Type B pancreatic cell (in vitro differentiated cells): ENCODE measurements at places on chromosomes 2 and 18. TPM values are rescaled to one million over a fixed set of nuclear protein-coding genes. Genes with fewer than 3 reads are reported as not detected.

GRCh38 chr2:2735041-2735440 is 404.0 kb upstream of the MYT1L start:
- no peak for DNase-seq

GRCh38 chr2:127771756-127772155 is 39.2 kb downstream of the WDR33 start:
- no peak for DNase-seq

DNA sequence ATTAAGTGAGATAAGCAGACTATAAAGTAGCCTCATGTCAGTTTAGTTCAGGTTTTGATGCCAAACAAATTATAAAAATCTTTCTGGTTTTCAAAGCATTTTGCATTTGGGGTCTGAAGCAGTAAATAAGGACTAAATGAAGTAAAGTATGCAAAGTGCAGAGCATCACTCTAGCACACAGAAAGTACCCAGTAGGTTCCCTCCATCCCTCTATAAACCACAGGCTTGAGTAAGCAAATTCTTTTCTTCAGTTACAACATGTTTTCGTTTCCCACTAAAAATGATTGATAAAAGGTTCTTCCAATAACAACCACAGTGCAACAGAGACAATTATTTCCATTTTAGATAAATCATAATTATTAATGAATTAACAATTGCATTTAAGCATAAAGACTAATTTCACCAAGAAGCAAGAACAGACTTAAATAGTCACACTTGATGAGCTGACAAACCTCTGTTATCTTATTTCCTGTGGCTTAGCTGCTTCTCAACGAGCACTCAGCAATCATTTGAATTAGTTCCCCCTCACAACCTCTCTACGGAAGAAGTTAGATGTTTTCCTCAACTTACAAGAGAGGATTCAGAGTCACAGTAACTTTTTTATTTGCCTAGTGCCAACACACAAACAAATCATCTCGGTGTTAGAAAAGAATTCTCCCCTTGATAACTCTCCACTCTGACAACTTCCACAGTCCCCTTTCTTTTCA is 249.8 kb downstream of the NBAS start:
- no peak for DNase-seq

DNA sequence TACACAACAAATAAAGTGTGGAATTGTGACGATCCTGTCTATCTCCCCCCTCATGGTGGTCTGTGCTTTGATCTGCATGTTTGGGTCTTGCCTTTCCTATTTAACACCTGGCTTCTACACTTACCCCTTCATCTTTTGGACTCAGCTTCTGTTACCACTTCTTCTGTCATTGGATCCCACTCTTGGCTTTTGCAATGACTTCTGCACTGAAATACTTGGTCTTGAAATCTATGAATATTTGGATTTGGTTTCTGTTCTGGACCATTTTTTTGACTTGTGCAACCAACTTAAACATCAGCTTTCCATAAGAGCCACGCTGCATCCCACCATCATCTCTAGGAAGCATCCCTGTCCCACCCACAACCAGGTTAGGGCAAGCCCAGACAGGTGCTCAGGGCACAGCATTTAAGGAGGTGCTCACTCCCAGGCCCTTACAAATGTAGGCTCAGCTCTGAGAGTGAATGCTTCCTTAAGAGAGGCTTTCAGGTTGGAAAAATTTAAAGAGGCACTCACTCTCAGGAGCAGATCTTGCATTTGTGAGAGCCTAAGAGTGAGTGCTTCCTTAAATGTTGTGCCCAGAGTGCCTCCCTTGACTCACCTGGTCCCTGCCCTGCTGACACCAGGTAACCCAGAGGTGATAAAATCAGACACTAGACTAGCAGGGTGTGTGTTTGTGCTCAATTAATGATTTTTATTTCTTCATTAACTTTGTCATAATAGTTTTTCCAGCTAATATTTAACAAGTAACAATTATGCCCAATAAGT is 124.5 kb upstream of the SH3BP4 start:
- no peak for DNase-seq

GRCh38 chr2:195600778-195601177 is 56.2 kb upstream of the SLC39A10 start:
- no peak for DNase-seq

DNA sequence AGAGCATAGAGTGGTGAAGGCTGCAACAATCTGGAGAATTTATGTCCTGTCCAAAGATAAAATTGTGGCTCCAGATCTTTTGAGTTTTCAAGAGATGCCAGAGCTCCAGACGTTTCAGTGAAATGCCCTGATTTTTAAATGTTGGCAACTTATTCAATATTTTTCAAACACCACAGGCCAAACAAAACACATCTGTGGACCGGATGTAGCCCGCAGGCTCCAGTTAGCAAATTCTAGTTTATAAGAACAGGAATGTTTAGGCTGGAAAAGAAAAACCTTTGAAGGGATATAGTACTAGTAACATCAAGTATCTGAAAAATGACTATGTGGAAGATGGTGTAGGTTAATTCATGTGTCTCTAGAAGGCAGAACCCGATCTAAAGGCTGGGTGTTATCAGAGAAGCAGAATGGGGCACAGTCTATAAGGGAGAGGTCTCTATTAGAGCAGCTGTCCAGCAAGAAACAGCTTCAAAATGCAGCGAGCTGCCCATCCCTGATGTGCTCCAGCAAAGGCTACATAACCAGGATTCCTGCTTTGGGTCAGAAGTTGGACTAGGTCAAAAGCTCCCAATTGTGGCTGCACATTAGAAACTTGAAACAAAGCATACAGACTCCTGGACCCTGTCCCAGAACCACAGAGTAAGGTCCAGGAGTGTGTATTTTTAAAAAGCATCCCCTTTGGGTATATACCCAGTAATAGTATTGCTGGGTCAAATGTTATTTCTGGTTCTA is 105.9 kb downstream of the ANKRD44 start:
- no peak for DNase-seq

Gene CXCR2
- not detected in 2 replicates for total RNA-seq

Gene HSBP1L1
- 9.9 and 25.0 TPM in 2 replicates for total RNA-seq
